Activated T-cell treated with anti-CD3 and anti-CD28 coated beads for 24 hours (primary cell): ENCODE measurements at places on chromosomes 2 and 18.

DNA sequence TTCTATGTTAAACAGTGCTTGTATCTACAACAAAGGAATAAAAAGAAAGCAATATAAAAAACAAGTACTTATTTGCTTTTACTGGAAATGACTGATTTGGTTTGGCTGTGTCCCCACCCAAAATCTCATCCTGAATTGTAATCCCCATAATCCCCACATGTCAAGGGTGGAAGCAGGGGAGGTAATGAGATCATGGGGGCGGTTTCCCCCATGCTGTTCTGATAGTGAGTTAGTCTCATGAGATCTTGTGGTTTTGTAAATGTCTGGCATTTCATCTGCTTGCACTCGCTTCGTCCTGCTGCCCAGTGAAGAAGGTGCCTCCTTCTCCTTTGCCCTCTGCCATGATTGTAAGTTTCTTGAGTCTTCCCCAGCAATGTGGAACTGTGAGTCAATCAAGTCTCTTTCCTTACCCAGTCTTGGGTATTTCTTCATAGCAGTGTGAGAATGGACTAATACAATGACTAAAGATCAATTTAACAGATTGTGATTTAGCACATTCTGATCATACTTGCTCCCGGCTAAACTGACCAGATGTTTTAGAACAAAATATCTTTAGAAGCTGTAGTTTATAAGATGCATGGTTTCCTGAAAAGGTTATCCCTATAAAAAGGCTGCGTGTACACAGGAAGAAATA lies 19.9 kb downstream of the PTH2R start:
- no peak for DNase-seq

- DNase-seq: no peak
These were observed 147.6 kb downstream of the HDAC4 start for GRCh38 chr2:239253264-239253663.

GRCh38 chr2:139175510-139175909 lies 395.3 kb upstream of the NXPH2 start:
- no peak for DNase-seq

GRCh38 chr2:60213865-60214625 lies 339.4 kb downstream of the BCL11A start:
- DNase-seq: no peak

- no peak for DNase-seq
These were observed 638.0 kb downstream of the NYAP2 start for GRCh38 chr2:226037526-226037925.

- no peak for DNase-seq
These were observed 15.1 kb upstream of the MEX3C start for GRCh38 chr18:51212606-51213005.

DNA sequence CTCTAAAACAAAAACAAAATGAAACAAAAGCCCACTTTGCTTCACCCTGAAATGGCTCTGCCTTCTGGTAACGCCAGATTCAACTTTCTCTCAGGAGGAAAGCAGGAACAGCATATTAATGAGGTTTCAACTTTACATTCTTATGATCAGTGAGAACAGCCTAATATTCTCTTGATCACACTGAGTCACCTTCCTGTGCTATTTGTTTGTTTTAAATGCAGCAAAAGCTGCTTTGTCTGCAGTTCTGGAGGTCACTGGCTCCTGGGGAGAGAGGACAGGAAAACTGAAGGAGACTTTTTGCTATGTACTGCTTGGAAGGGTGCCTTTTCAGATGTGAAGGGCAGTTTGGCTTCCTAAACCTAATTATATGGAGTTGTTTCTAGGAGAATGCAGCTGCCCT lies 48.1 kb downstream of the MAIP1 start:
- no peak for DNase-seq

- DNase-seq: no peak
These were observed 112.1 kb downstream of the DOCK10 start for GRCh38 chr2:224930124-224930523.

- no peak for DNase-seq
These were observed 4.2 kb downstream of the SLC40A1 start for GRCh38 chr2:189576396-189576795.

DNA sequence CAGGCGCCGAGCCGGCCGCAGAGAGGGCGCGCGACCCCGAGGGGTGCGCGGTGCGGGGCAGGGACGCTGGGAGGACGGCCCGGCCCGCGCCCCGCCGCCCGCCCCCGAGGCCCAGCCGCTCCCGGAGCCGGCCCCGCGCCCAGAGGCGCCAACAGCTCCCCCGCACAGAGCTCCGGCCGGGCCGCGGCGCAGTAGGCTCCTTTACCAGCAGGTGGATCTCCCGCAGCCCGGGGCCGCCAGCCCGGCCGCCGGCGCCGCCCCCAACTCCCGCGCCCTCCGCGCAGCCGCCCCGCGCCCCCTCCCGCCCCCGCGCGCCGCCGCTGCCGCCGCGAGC lies 258 bp downstream of the MGAT4A start:
- DNase-seq: no peak

DNA sequence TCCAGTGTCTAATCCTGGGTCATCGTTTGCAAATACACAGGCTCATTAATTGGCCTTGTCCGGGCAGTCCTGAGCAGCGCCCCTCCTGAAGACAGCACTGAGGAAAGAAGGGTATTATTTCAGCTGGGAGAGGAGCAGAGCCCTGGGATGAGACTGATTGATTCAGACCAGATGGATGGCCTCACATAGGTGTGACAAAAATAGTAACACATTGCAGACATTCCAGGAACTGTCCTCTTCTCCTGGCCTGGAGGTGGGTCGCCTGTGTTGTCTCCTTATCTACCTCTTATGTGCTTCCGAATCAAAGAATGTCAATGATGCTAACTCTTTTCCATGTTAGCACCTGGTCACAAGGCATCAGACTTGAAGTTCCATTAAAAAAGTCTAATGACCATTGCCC lies 45.9 kb downstream of the ZEB2 start:
- no peak for DNase-seq

- DNase-seq: no peak
These were observed 61.3 kb upstream of the NXPH2 start for GRCh38 chr2:138841459-138841858.

GRCh38 chr2:71669628-71670429 lies 216.5 kb downstream of the DYSF start:
- DNase-seq: no peak

GRCh38 chr2:64924170-64924934 lies 64.8 kb upstream of the SLC1A4 start:
- DNase-seq: no peak

- DNase-seq: no peak
These were observed 29.9 kb downstream of the LOXHD1 start for GRCh38 chr18:46627136-46627535.

- no peak for DNase-seq
These were observed 13.8 kb downstream of the ZNF512 start for GRCh38 chr2:27596627-27597026.

DNA sequence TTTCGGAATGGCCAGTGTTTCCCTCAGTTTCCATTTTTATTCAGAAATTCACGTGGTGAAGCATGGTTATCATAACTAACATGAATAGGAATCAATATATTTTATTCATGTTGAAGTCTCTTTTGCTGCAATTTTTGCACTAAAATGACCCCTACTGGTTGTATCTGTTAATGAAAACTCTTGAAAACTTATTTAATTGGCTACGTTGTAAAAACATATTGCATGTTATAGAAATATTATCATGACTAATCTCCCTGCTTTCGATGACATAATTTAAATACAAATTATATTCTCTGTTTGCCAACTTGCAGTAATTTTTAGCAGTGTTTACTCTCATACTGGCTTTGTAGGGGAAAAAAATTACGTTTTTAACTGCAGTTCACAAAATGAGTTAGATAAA lies 3.5 kb downstream of the CRIM1 start:
- no peak for DNase-seq

GRCh38 chr2:237300739-237301138 lies 113.2 kb downstream of the COL6A3 start:
- no peak for DNase-seq

GRCh38 chr2:46970334-46971288 lies 55.0 kb upstream of the MCFD2 start:
- DNase-seq: no peak

DNA sequence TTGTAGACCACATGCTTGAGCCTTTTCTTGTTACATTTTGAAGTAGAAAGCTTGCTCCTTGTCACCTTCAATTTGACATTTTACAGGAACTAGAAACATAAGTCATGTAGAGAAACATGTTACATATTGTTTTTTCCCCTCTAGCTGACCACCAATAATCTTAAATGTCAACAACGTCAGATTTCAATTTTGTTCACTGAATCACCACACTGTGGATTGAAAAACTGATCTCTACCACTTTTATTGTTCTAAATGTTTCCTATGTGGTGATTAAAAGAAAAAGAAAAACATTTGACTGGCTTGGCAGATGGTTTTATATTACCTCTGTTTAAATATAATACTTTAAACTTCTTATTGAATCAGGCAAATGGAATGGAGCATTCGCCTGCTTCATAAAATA lies 87.7 kb downstream of the DSEL start:
- DNase-seq: no peak

GRCh38 chr2:9789371-9789770 lies 53.9 kb upstream of the TAF1B start:
- DNase-seq: no peak

- no peak for DNase-seq
These were observed 506.9 kb upstream of the MYT1L start for GRCh38 chr2:2837746-2838547.

- DNase-seq: no peak
These were observed 106.6 kb upstream of the ID2 start for GRCh38 chr2:8575038-8575833.

- DNase-seq: no peak
These were observed 40.6 kb downstream of the GPD2 start for GRCh38 chr2:156476850-156477206.

DNA sequence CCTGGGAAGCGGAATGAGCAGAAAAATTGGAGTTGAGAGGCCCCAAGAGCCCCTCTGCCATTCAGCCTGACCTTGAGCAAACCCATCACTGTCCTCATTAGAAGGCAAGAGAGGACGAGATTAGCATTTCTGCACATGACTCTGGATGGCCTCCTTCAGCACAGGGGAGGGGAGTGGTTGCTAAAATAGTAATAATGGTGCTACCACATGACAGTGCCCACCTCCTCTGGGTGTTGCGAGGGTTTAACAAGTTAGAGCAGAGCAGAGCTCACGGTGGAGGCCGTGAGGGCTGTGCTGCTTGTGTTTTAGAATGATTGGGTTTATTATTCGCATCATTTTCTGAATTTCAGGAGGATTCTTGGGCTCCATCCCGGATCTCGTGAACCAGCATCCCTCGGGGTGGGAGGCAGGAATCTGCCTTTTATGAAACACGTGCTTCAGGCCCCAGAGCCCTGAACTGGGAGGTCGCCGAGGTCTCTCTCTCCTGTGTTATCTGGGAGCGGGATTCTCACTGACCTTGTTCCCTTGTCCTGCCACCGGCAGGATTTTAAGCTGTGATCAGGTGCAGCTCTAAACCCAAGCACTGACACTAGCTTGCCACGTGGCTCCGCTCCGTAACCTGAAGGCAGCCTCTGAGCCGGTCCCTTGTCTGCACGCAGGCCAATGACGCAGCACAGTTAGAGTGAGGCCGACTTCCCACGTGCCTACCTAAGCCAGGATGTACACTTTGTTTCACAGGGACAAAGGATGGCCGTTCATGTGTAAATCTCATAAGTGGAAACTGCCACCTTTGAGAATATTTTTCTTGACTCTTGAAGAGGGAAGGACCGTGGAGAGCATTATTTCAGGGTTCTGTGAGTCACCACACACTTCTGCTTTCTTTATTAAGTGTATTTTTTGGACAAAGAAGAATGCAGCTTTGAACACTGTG lies 142.3 kb downstream of the ACOXL start:
- DNase-seq: no peak

DNA sequence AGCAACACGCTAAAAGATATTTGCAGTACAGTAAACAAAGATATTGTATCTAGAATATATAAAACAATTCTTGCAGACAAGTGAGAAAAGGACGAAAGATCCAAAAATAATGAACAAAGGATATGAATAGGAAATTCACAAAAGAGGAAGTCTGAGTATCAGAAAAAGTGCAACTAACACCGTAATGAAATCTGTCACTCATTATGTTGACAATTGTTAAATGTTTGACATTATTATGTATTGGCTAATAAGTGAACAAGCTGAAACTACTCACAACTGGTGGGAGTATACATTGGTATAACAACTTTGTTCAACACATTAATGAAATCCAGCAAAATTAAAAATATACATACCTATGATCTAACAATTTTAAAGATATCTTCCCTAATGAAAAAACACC lies 36.7 kb upstream of the ASXL3 start:
- DNase-seq: no peak
